ENCODE measurements at places on chromosomes 4 and X.

- DNase-seq, result no peak
Observed at GRCh38 chrX:9947131-9947794, 19.9 kb upstream of the CLDN34 start.

- DNase-seq, result no peak
Observed at GRCh38 chr4:6393066-6393465, 79.3 kb downstream of the PPP2R2C start.

- no peak for DNase-seq
Observed at GRCh38 chrX:151725338-151725614, 9.3 kb upstream of the CNGA2 start.

DNA sequence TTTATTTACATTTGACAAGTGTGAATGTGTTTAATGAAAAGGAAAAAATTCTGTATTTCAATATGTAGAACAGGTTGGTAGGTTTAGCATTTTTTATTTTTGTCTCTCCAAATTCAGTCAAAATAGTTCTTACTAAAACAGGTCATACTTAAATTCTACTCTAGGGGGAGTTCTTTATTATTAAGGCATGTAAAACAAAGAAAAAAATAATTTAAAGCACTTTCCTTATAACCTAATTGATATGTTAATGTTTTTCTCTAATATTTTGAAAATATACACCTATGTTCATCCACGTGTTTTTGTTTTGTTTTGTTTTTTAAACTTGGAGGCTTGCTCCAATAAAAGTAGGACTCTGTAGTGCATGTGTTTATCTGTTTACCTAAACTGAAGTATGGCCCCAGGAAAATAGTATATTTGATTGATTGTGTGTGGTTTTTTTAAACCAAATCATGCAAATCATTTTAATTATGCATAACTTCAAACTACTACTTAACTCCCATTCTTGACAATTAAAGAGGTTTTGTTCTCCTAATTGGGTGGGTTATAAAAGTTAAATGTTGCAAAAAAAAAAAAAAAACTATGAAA lies 562.7 kb downstream of the RPA4 start:
- no peak for DNase-seq

DNA sequence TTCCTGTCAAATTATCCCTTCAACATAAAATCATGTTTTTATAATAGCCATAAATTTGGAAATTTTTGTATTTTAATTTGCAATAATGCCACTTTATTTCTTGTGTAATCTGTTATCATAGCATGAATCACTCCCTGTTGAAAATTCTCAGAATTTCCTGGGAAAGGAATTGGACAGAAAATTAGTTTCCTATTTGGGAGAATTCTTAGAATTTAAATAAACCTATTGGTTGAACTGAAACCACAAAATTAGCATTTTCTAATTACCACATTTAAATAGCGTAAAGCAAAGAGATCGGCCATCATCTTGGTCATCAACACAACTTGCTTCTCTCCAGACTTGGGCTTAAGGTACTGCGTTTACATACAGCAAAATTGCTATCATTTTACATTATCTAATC lies at the start of gene CSN1S1:
Gene CSN1S1, plus strand, starts transcription at position 301 of the 400 bp plus-strand sequence. CDS start 1,488 bp downstream, outside the sequence.
- DNase-seq, result no peak

DNA sequence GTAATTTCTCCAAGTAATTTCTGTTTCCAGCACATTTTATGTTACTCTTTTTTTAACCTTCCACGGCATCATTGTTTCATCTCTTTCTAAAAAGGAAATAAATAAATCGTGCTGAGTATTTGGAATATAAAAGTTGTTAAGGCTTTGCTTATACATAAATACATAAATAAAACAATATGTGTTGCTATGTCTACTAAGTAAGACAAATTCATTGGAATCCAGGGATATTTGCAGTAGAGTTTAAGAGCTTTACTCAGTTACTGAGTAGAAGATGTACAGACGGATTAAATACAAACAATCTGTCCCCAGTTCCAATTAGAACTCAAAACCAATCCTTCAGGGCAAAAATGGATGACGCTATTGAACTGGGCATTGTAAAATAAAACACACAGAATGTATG lies 1.4 kb downstream of the ARHGAP24 start:
- no peak for DNase-seq

- DNase-seq, result no peak
Observed at GRCh38 chr4:150525321-150525868, 56.6 kb upstream of the MAB21L2 start.

- DNase-seq, result no peak
Observed at GRCh38 chrX:151596282-151596681, 32.8 kb downstream of the PASD1 start.

DNA sequence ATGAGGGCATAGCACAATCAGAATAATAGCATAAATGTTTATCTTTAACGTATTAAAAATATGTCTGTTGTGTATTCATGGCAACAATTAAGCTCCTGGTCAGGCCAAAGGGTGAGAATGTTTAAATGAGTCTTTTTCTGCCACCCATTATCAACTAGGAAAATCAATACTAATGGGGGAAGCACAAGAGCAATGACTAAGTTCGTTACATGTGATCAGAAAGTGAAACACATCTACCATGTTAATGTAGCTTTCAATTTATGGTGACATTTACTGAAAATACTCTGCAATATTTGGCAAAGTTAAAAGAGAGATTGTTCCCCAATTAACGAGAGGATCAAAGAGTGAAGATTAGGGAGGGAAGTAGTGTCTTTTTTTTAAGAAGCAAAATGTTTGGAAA lies 143.7 kb downstream of the NAA11 start:
- DNase-seq, result no peak

GRCh38 chr4:140497747-140498636 lies at the start of gene MGAT4D:
TSS of gene MGAT4D (minus strand) at chr4:140498293. CDS start at chr4:140498222, 71 bp downstream.
- no peak for DNase-seq

DNA sequence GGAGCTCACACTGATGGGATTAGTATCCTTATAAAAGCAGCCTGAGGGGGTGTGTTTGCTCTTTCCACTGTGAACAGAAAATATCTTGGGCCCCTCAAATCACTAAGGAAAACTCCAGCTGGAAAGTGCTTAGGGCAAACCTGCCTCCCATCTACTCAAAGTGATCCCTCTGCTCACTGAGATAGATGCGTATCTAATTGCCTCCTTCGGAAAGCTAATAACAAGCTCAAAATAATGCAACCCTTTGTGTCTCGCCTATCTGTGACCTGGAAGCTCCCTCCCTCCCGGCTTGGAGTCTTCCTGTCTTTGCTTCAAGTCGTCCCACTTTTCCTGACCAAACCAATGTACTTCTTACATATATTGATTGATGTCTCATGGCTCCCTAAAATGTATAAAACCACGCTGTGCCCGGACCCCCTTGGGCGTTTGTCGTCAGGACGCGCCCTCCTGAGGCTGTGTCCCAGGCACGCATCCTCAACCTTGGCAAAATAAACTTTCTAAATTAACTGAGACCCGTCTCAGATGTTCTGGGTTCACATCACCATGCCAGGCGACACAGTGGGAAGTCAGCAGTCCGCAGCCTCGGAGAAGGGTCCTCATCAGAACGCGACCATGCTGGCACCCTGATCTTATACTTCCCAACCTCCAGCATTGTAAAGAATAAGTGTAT lies 34.1 kb upstream of the SORCS2 start:
- DNase-seq, result no peak

DNA sequence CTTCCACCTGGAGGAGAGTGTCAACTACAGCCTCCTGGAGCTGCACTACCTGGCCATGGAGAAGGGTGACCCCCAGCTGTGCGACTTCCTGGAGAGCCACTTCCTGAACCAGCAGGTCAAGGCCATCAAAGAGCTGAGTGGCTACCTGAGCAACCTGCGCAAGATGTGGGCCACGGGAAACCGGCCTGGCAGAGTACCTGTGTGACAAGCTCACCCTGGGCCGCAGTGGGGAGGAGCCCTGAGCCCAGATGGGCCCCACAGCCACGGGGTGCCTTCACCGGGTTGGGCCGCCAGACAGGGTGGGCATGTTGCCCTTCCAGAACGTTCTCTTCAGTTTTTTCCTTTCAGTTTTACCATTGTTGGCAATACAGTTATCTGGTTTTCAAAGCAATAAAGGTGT lies 15.2 kb upstream of the FAM47A start:
- no peak for DNase-seq

- DNase-seq, result no peak
Observed at GRCh38 chr4:183136855-183137254, 37.8 kb downstream of the WWC2 start.

GRCh38 chr4:53314252-53314651 lies 51.6 kb downstream of the SCFD2 start:
- DNase-seq, result no peak

- no peak for DNase-seq
Observed at GRCh38 chr4:181982437-181982836, 260.8 kb upstream of the TENM3 start.

DNA sequence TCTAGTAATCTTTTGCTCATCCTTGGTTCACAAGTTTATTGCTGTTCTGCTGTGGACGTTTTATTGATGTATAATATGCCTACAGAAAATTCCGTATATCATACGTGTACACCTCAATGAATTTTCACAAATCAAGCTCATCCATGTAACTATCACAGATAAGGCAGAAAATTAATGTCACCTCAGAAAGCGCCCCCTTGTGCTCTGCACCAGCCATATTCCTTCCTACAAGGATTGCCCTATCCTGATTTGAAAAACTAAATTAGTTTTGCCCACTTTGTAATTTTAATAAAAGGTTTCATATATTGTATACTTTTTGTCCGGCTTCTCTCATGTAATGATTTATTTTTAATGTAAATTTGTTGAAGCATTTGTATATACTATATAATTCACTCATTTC lies 390.8 kb downstream of the ADGRL3 start:
- DNase-seq, result no peak

- no peak for DNase-seq
Observed at GRCh38 chr4:140581078-140581477, 12.3 kb upstream of the UCP1 start.

DNA sequence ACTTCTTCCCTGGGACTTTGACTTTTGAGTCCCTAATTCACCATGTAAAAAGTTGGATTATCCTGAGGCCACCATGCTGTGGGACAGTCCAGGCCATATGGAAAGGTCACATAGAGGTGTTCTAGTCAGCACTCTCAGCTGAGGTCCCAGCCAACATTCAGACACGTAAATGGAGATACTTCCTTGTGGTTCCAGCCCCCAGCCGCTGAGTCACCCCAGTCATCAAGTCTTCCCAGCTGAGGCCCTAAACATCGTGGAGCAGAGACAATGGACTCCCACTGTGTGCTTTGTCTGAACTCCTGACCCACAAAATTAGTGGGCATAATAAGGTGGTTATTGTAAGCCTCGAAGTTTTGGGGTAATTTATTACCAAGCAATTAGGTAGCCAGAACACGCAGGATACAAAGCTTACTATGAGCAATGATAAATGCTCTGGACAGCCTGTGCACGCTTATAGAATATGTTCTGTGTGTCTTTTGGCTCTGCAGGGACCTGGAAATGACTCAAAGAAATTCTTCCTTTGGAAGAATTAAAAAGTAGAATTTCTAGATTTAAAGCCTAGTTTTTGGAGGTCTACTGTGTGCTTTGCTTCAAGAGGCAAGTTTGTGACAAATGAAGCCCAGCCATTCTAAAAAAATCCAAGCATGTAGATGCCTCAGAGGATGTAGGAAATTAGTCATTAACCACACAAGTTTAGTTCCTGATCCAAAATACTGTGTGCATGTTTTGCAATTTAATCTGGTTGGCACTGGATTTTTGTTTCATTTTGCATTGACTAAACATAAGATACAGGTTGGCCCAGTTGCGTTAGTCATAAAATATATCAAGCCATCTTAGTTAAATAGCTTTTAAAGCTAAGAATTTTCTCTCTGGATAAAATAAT lies 33.2 kb upstream of the SLC9A7 start:
- peak; percentile 10 for DNase-seq

- DNase-seq, result no peak
Observed at GRCh38 chr4:105116616-105117319, 29.9 kb upstream of the TET2 start.

DNA sequence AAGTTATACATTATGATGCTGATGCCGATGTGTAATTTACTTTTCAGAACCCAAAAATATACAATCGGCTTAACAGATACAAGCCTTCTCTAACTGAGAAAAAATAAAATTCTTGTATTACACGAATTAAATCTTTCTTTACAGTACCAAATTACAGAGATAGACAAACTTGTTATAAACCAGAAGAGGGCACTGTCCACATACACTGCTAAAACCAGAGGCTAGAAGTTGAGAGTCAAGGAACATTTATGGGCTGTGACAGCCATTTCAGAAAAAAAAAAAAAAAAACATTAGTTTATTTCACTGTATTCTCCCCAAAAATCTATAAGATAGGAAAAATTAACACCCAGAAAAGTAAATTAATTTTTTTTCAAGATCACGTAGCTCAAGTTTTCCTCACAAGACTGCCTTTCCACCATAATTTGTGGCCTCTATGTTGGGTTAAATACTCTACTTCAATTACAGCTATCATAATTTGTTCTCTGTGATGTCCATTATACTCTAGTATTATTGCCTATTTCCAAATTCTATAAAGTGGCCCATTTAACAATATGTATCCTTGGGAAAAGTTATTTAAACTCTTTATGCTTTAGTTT lies 12.0 kb downstream of the EREG start:
- peak; percentile 29 for DNase-seq

DNA sequence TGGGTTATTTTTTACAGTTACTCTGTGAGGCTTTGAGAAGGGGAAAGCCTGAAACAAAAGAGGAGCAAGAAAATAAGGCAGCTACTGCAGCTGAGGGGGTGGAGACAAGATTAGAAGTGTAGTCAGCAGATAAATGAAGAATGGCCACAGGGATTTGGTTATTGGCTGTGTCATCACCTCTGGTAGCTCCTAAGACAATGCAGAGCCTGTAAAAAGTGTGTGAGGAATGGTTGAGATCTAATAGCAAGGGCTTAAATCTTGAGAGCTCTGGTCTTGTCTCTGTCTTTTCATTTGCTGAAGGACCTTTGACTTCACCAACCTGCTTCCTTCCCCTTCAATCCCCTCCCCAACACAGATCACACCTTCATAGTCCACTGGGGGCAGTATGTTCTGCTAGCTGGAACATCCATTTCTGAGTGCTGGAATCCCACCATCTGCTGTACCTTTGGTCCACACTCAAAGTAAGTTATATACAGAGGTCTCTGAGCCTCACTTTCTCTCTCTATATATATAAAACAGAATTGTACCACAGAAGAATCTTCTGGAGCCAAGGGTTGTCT lies 213.7 kb upstream of the ZIC3 start:
- DNase-seq, result no peak

- no peak for DNase-seq
Observed at GRCh38 chr4:168131196-168131595, 38.9 kb downstream of the ANXA10 start.
